ENCODE measurements at places on chromosomes 4 and X. TPM values are rescaled to one million over a fixed set of nuclear protein-coding genes. Genes with fewer than 3 reads are reported as not detected.

The DRD5 gene
- total RNA-seq: not detected

The SPOCK3 gene
- 82.1 TPM for total RNA-seq

The TMPRSS11D gene
- total RNA-seq: not detected

The ADGRL3 gene
- 0.40 TPM for total RNA-seq

The CT45A2 gene
- total RNA-seq: not detected

GRCh38 chrX:153475271-153475670 lies 4.9 kb upstream of the HAUS7 start:
- no peaks in the 10 kb centered on the region for H3K36me3 ChIP-seq
- no peak overlapping the region for H3K4me3 ChIP-seq
- H3K27me3 ChIP-seq: no peaks in the 10 kb centered on the region
- no peaks in the 10 kb centered on the region for H3K4me1 ChIP-seq

- no peak overlapping the region for H3K4me3 ChIP-seq
- no peak for DNase-seq
- no peak overlapping the region for H3K27ac ChIP-seq
- H3K27me3 ChIP-seq: no peaks in the 10 kb centered on the region
- H3K36me3 ChIP-seq: peaks cover 4% of the 10 kb centered on the region
Observed at GRCh38 chrX:129825746-129826505, 17.8 kb downstream of the ZDHHC9 start.

- peak overlapping the region; percentile 86 for H3K4me3 ChIP-seq
- H3K27me3 ChIP-seq: no peaks in the 10 kb centered on the region
- H3K4me1 ChIP-seq: no peaks in the 10 kb centered on the region
- H3K27ac ChIP-seq: peak overlapping the region; percentile 62
Observed at GRCh38 chr4:51843309-51844152, 578 bp downstream of the DCUN1D4 start.

DNA sequence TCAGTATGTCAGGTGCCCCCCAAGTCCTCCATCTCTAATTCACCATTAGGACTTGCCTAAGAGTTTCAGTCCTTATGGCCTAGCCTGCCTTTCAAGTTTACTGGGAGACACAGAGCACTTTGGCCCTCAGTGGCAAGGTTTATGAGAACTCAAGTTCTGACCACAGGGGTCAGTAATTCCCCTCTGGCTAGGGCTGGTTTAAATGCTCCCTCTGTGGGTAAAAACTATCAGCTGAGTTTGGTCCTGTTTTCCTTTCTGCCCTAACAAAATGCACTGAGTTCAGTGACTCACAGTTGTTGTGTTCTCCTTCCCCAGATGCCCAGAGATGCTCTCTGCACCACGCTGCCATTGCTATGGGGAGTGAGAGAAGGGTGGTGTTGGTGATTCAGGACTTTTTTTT lies 163.2 kb downstream of the RELL1 start:
- no peaks in the 10 kb centered on the region for H3K4me1 ChIP-seq
- no peaks in the 10 kb centered on the region for H3K36me3 ChIP-seq
- no peak overlapping the region for H3K27ac ChIP-seq
- no peak for DNase-seq
- H3K4me3 ChIP-seq: no peak overlapping the region
- no peaks in the 10 kb centered on the region for H3K27me3 ChIP-seq

GRCh38 chr4:82741188-82741587 lies 57.4 kb downstream of the SCD5 start:
- H3K27ac ChIP-seq: no peak overlapping the region
- no peak overlapping the region for H3K4me3 ChIP-seq
- H3K4me1 ChIP-seq: no peaks in the 10 kb centered on the region
- DNase-seq: no peak
- 0 out of 2 replicates have a peak, but pooled peaks cover 2% of the 10 kb centered on the region for H3K36me3 ChIP-seq

- H3K27ac ChIP-seq: peak overlapping the region; percentile 27
- peak; percentile 34 for DNase-seq
- no peaks in the 10 kb centered on the region for H3K4me1 ChIP-seq
- H3K4me3 ChIP-seq: no peak overlapping the region
- H3K36me3 ChIP-seq: peaks cover 41% of the 10 kb centered on the region
Observed at GRCh38 chr4:10096201-10096977, 20.2 kb downstream of the WDR1 start.

GRCh38 chrX:110321081-110321480 lies 3.2 kb upstream of the AMMECR1 start:
- H3K27ac ChIP-seq: no peak overlapping the region
- H3K36me3 ChIP-seq: no peaks in the 10 kb centered on the region
- no peak for DNase-seq
- H3K4me3 ChIP-seq: no peak overlapping the region

- H3K36me3 ChIP-seq: no peaks in the 10 kb centered on the region
- peak; percentile 17 for DNase-seq
- no peaks in the 10 kb centered on the region for H3K4me1 ChIP-seq
- H3K27me3 ChIP-seq: no peaks in the 10 kb centered on the region
- no peak overlapping the region for H3K27ac ChIP-seq
Observed at GRCh38 chr4:81165861-81166430, 49.1 kb downstream of the PRKG2 start.

GRCh38 chrX:31580227-31580626 lies 508.4 kb upstream of the FTHL17 start:
- H3K27ac ChIP-seq: peak overlapping the region; percentile 51
- no peaks in the 10 kb centered on the region for H3K27me3 ChIP-seq
- peak; percentile 44 for DNase-seq
- H3K4me3 ChIP-seq: no peak overlapping the region
- H3K4me1 ChIP-seq: peaks cover 7% of the 10 kb centered on the region

- H3K27ac ChIP-seq: no peak overlapping the region
- no peaks in the 10 kb centered on the region for H3K27me3 ChIP-seq
- H3K36me3 ChIP-seq: no peaks in the 10 kb centered on the region
- no peak overlapping the region for H3K4me3 ChIP-seq
Observed at GRCh38 chrX:126695375-126695896, 124.1 kb upstream of the PRR32 start.

DNA sequence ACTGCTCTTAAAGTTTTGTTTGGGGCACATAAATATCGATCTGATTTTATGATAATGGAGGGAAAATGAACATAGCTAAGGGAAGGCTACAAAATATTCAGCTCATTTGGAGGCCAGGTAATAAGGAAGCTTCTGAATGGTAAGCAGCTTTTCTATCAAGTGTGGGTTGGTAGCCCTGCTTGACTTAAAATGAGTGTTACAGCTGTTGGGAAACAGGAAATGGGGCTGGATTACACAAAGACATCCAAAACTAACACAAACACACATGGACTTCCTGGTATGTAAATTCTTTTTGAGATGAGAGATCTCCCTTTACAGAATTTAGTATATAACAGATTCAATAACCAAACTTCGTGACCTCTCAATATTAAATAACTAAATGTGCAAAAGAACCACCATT lies 58.0 kb downstream of the FGF16 start:
- peaks cover 5% of the 10 kb centered on the region for H3K4me1 ChIP-seq
- H3K27ac ChIP-seq: peak overlapping the region; percentile 11
- peak; percentile 10 for DNase-seq
- H3K27me3 ChIP-seq: no peaks in the 10 kb centered on the region
- H3K36me3 ChIP-seq: no peaks in the 10 kb centered on the region

GRCh38 chr4:139331185-139331584 lies 28.9 kb upstream of the NDUFC1 start:
- H3K36me3 ChIP-seq: peaks cover 28% of the 10 kb centered on the region
- H3K4me3 ChIP-seq: no peak overlapping the region
- H3K4me1 ChIP-seq: no peaks in the 10 kb centered on the region
- H3K27ac ChIP-seq: no peak overlapping the region

- H3K27ac ChIP-seq: no peak overlapping the region
- H3K4me1 ChIP-seq: no peaks in the 10 kb centered on the region
- no peaks in the 10 kb centered on the region for H3K36me3 ChIP-seq
- no peaks in the 10 kb centered on the region for H3K27me3 ChIP-seq
- DNase-seq: no peak
Observed at GRCh38 chr4:99612704-99613103, 38.1 kb downstream of the MTTP start.

DNA sequence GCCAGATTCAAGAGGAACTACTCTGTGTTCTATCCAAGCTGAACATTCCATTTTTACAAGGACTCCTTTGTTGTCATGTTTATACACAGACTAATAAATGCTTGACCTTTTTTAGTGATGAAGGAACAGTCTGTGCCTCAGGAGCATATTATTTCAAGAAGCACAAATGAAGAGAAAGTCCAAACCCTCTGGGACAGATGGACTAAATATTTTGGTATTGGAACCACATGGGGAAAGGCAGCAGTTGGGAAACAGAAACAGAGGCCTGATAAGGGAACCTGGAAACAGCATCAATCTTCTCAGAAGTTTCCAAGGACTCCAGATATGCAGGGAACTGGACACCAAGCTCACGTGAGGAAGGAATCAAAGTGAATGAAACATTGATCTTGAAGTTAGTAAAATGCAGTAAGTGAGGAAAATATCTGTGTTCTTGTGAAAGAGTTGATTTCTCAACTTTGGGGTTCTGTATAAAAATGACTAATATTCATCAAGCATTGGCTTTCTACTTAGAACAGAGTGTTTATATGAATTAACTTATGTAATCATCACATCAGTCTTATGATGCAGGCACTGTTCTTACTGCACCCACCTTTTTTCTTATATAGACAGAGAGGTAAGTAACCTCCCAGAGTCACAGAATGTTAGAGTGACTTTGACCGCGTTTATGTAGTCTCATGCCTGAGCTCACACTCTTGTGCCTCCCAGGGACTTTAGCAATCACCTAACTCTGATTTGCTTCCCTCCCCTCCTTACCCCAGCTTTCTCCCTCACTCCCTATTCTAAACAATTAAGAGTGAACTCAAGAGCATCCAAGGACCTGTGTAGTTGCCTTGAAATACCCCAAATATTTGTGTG lies 148.9 kb upstream of the JADE1 start:
- DNase-seq: no peak
- no peaks in the 10 kb centered on the region for H3K27me3 ChIP-seq
- H3K4me3 ChIP-seq: no peak overlapping the region
- H3K27ac ChIP-seq: no peak overlapping the region

GRCh38 chr4:112284662-112285411 lies 867 bp downstream of the TIFA start:
- no peaks in the 10 kb centered on the region for H3K27me3 ChIP-seq
- peaks cover 6% of the 10 kb centered on the region for H3K4me1 ChIP-seq
- peak overlapping the region; percentile 63 for H3K27ac ChIP-seq
- H3K36me3 ChIP-seq: peaks cover 3% of the 10 kb centered on the region
- DNase-seq: peak; percentile 46
- peak overlapping the region; percentile 85 for H3K4me3 ChIP-seq

DNA sequence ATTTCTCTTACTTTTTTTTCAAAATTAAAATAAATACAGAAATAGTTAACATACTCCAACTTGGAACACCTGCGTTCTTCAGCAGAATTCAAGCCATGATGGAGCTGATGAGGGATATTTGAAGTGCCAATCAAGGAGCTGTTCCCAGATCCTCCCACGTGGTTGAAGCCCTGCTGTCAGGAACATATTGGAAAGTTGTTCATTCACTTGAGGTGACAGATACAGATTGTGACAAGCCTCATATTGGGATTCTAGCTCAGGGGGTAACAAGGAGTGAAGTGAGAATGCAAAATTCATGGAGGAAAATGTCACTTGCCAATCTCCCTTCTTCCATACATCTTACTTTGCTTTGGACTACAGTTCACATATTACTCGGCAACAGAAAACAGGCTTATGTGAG lies 2670.8 kb downstream of the PCDH7 start:
- H3K36me3 ChIP-seq: no peaks in the 10 kb centered on the region
- no peaks in the 10 kb centered on the region for H3K4me1 ChIP-seq
- DNase-seq: no peak

GRCh38 chr4:173318240-173318639 lies 15.9 kb downstream of the HMGB2 start:
- no peak overlapping the region for H3K27ac ChIP-seq
- H3K4me3 ChIP-seq: no peak overlapping the region
- peaks cover 3% of the 10 kb centered on the region for H3K4me1 ChIP-seq
- no peaks in the 10 kb centered on the region for H3K27me3 ChIP-seq
- no peak for DNase-seq

GRCh38 chr4:105598052-105598451 lies 45.6 kb downstream of the ARHGEF38 start:
- no peak overlapping the region for H3K27ac ChIP-seq
- no peaks in the 10 kb centered on the region for H3K36me3 ChIP-seq
- H3K4me1 ChIP-seq: peaks cover 28% of the 10 kb centered on the region
- H3K27me3 ChIP-seq: no peaks in the 10 kb centered on the region

- H3K27me3 ChIP-seq: no peaks in the 10 kb centered on the region
- no peaks in the 10 kb centered on the region for H3K36me3 ChIP-seq
Observed at GRCh38 chrX:63514569-63515080, 163.5 kb upstream of the SPIN4 start.

DNA sequence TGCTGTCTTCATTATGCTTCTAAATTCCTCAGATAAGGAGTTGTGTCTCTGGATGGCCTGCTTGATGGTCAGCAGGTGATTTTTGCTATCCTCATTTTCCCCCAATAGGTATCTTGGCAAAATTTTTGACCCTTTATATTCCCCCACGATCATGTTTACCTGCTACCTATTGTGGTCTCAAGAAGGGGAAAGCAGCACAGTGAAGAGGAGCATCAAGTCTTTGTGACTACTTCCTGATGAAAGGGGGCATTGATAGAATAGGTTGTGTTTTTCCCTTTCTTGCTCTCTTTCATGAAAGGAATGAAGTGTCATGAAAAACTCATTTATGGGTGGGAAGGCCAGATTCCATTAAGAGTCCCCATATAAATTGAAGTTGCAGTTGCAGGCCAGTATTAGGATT lies 153.8 kb downstream of the KLF8 start:
- no peaks in the 10 kb centered on the region for H3K36me3 ChIP-seq
- no peak overlapping the region for H3K4me3 ChIP-seq
- H3K27ac ChIP-seq: no peak overlapping the region
- H3K27me3 ChIP-seq: no peaks in the 10 kb centered on the region
- no peak for DNase-seq

- H3K27ac ChIP-seq: peak overlapping the region; percentile 96
- H3K4me3 ChIP-seq: peak overlapping the region; percentile 1
- H3K36me3 ChIP-seq: no peaks in the 10 kb centered on the region
- no peaks in the 10 kb centered on the region for H3K27me3 ChIP-seq
- peak; percentile 38 for DNase-seq
Observed at GRCh38 chr4:53012738-53013137, 150.6 kb downstream of the RASL11B start.

GRCh38 chr4:165793236-165793635 lies 79.8 kb upstream of the TLL1 start:
- H3K4me1 ChIP-seq: no peaks in the 10 kb centered on the region
- no peak overlapping the region for H3K4me3 ChIP-seq
- H3K27me3 ChIP-seq: no peaks in the 10 kb centered on the region

- no peak for DNase-seq
- H3K4me3 ChIP-seq: no peak overlapping the region
- H3K4me1 ChIP-seq: no peaks in the 10 kb centered on the region
- no peaks in the 10 kb centered on the region for H3K27me3 ChIP-seq
- H3K36me3 ChIP-seq: peaks cover 22% of the 10 kb centered on the region
Observed at GRCh38 chrX:123878252-123878721, 18.4 kb downstream of the XIAP start.

DNA sequence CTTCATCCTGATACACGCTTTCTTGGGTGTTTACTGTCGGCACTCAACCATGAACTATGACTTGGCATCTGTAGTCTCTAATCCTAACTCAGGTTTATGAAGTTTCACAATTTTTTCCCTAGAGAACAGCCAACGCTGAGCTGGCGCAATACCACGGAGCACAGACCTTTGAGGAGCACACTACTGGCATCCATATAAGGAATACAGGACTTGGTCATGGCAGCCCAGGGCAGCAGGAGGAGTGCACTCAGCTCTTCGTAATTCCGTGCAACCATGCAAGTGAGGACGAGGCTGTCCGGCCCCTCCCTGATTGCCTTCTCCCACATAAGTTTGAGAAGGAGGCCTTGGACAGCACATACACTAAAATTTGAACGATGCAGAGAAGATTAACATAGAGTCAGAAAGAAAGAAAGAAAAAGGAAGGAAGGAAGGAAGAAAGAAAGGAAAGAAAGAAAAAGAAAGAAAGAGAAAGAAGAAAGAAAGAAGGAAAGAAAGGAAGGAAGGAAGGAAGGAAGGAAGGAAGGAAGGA lies 41.0 kb upstream of the PDLIM5 start:
- peaks cover 14% of the 10 kb centered on the region for H3K4me1 ChIP-seq
- no peaks in the 10 kb centered on the region for H3K36me3 ChIP-seq
